ENCODE measurements at places on chromosomes 7 and 10.
A peak's percentile ranks its signal among the peaks of the same experiment; 100 is the strongest.

DNA sequence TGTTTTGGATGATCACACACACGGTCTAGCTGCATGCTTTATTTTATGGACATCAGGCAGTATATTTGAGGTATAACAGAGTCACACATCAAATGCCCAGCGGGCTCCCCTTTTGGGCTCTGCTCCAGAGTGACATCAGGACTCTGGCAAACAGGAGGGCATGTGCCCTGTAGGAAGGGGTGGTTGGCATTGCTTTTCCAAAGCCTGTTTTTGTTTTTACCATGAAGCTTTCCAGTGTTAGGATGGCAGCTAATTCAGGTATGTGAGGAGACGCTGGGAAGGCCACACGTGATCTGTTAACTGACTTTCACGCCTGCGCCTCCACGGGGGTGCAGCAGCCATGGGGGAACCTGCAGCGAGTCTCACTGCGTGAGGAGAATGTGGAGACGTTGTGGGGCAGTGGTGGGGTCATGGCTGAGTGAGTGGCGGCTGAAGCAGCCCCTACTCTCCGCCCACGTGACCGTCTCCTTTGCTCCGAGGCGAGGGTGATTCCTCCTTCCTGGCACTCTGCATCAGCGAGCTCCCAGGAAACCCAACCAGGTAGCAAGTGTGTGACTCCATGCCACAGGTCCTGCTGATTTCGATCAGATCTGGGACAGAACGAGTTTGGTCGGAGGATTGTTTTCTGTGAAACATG is 117.7 kb downstream of the ANKRD61 start:
- no peak for DNase-seq

DNA sequence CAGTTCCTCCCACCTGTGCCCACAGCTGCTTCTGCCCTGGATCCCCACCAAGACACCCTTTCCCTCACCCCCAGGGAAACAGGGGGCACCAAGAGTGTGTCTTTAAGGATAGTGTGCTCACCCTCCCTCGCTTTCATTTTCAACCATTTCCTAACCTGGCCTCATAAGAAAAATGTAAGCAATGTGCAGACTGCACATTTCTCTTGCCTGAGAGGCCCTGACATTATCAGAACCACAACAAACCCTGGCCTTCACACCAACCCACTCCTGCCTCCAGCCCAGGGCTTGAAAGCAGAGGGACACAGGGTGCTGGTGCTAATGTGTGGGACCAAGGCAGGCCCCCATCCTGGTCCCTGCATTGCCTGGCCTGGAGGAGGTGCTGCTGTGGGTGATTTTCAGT is 11.0 kb upstream of the IMPDH1 start:
- no peak for DNase-seq

- no peak for DNase-seq
Measured at GRCh38 chr10:107423903-107424302, 259.4 kb upstream of the SORCS1 start.

- no peak for DNase-seq
Measured at GRCh38 chr7:122438492-122438891, 133.9 kb upstream of the FEZF1 start.

DNA sequence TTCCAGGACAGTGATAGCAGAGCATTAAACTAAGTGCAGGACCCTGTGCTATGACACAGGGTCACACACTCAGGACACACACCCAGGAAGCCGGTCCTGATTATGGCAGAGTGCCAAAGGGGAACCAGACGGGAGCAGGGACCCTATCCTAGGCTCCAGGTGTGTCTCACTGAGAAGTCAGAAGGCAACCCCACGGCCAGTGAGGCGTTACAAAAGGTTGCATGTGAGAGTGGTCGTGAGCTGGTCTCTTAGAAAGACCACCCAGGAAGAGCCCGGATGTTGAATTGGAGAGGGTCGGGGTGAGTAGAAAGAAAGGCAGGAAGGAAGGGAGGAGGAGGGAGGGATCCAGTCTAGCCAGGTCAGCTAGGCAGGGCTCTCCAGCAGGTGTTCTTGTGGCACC is 31.0 kb downstream of the FRMPD2 start:
- DNase-seq, result no peak

- no peak for DNase-seq
Measured at GRCh38 chr10:92593619-92594588, 974 bp downstream of the KIF11 start.

- no peak for DNase-seq
Measured at GRCh38 chr7:117149692-117150091, 173.2 kb downstream of the WNT2 start.

- DNase-seq, result no peak
Measured at GRCh38 chr10:15316871-15317464, 54.1 kb downstream of the FAM171A1 start.

DNA sequence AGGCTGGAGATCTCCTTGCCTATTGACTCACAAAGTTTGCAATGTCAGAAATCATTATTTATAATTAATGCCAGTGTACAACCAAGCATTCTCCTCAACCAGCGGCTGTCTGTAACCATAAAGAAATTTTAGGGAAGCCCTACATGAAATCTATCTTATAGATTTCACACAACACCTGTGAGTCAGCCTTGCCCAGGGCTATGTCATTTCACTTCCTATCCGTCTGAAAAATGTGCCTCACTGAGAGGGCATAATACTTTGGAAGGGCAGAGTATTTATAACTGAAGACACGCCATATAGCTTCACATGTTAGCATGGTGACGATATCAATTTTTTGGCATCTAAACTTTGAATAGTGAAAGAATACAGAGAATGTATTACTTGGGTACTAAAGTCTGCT is 296.6 kb upstream of the ETV1 start:
- DNase-seq, result no peak

DNA sequence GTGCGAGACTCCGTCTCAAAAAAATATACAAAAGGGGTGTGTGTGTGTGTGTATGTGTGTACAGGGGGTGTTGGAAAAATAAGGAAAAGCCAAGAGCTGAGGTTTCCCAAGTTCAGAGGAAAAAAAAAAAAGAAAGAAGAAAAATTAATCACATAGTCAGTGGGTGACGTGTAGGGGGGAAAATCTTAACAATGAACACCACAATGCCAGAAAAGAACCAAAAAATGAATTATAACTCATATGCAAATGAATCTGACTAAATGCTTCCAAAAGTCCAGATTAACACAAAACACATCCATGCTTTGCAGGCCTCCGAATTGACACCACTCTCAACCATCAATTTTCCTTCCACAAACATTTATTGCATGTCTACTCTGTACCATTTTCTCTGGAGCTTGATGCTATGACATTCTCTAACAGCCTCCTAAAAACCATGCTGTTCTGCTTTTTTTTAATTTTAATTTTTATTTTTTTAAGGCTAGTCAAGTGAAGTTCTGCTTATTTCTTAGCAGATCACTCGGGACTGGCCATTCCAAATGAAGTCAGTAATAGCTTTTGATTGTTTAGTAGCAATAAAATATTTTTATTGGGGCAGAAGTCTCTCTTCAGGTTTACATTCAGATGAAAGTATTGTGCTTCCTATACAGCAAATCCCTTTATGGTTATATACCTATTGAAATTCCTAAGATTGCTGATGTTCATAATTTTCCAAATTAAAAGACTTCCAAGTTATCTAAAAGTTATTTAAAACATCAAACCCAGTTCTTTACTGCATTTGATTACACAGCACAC is 133.8 kb downstream of the CNOT4 start:
- DNase-seq, result no peak

- DNase-seq, result no peak
Measured at GRCh38 chr10:119211625-119212441, 4.5 kb downstream of the GRK5 start.

GRCh38 chr10:16105082-16105481 is 244.8 kb upstream of the MINDY3 start:
- no peak for DNase-seq

DNA sequence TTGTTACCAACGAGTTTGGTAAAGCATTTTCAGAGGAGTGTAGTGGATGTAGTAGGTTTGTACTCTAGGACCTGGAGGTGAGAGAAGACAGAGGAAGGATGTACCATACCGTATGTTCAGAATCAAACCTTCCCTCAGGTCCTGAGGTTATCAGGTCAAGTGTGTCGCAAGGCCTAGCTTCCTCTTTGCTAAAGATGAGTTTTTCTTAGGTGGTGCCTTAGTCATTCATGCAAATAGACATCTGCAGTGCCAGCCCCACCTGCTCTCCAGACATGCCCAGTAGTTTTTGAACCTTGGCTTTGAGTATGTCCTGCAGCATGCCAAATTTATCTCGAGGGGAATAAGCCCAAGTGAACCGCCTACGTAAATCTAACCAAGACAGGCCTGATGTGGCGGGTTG is 71.3 kb downstream of the HDAC9 start:
- no peak for DNase-seq

- no peak for DNase-seq
Measured at GRCh38 chr10:132257271-132257670, 50.5 kb downstream of the STK32C start.

DNA sequence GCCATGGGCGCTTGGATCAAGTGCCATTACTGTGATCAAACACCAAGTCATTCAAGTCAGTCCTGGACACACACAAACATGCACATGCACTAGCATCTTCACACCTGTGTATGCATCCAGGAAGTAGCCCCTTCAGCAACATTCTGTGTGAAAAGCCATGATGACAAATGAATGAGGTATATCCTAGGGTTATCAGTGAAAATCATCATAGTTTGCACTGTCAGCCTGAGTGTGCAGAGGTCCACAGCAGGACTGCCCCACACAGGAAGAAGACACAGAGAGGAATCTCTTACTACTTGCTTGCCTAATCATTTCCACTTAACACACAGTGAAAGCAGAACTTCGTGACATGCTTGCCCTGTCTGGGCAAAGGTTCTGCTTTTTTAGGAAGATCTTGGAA is 184.0 kb upstream of the ADO start:
- DNase-seq, result no peak

- no peak for DNase-seq
Measured at GRCh38 chr7:38211486-38211885, 33.4 kb downstream of the STARD3NL start.

- DNase-seq, result no peak
Measured at GRCh38 chr10:129642427-129642826, 175.4 kb downstream of the MGMT start.

DNA sequence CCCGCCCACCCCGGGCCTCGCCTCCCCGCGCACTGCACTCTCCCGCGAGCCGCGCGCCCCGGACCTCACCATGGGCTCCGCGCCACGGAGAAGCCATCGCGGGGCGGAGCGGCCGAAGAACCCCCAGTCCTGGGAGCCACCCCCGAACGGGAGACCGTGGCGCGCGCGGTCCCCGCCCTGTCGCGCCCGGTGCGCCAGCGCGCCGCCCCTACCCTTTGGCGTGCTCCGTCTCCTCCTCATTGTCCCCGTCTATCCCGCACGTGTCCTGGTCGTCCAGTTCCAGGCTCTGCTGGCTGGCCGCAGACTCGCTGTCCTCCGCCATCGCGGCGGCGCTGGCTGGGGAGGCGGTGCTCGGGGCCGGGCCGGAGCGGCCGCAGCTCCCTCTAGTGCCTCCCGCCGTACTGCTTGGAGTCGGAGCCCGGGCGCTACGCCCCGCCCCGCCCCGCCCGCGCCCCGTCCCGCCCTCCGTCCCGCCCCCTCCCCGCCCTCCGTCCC is at the start of gene NMT2:
NMT2 (minus strand) TSS at position 403 of the 495 bp plus-strand sequence; CDS start at position 322, 81 bp downstream.
- peak; percentile 53 for DNase-seq

DNA sequence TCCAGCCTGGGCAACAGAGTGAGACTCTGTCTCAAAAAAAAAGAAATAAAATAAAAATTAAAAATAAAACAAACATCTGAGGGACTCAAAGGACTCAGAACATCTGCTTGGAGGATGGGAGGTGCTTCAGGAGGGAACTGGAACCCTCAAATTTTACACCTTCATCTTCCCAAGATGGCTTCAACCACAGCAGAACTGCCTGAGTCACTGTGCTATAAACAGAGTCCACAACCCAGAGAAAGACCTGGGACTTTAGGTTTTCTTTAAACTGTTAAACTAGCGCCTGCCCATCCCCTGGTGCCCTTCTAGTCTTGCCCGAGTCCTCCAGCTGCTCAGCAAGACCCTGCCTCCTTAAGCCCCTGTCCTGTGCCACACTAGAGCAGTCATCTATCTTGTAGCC is 40.8 kb downstream of the RGS10 start:
- DNase-seq, result no peak

GRCh38 chr7:155567646-155568332 is 21.4 kb upstream of the CNPY1 start:
- DNase-seq, result no peak
